CD4-positive, alpha-beta T cell treated with Interleukin-21 for 1 hour (primary cell): ENCODE measurements at places on chromosomes 7 and 10.

DNA sequence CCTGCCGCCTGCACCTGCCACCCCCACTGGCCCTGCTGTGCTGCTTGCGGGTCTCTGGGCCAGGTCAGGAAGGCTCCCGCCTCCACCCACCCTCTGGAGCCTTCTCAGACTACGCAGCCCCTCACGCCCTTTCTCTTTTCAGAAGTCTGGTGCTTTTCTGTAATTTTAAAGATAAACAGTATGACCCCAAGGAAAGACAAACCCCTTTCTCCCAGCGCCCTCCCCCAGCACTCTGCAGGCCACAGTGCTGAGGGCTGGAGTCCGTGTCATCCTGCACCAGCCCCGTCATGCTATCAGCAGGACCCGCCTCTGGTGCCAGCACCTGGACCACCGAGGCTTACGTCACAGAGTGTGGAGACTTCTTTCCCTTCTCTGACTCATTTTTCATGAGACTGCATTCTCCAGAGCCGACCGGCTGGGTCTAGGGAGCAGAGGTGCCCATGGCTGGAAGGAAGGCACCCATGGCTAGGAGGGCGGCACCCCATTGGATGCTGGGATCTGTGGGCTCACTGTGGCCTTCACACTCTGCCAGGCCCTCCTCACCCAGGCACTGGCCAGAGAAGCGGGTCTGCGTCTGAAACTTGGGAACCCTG, 53.4 kb downstream of the CFAP46 start:
- no peak for DNase-seq

DNA sequence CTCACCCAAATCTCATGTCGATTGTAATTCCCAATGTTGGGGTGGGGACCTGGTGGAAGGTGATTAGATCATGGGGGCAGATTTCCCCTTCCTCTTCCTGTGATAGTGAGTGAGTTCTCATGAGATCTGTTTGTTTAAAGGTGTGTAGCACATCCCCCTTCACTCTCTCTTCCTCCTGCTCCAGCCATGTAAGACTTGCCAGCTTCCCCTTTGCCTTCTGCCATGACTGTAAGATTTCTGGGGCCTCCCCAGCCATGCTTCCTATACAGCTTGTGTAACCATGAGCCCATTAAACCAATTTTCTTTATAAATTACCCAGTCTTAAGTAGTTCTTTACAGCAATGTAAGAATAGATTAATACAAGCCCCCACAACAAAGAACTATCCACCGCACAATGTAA, 109.9 kb upstream of the JAZF1 start:
- no peak for DNase-seq

GRCh38 chr7:151349507-151349853, 7.9 kb downstream of the NUB1 start:
- no peak for DNase-seq

- no peak for DNase-seq
Observed at GRCh38 chr10:114166043-114166442, 8.0 kb downstream of the CCDC186 start.

- DNase-seq = no peak
Observed at GRCh38 chr10:44024356-44025116, 360.4 kb downstream of the CXCL12 start.

DNA sequence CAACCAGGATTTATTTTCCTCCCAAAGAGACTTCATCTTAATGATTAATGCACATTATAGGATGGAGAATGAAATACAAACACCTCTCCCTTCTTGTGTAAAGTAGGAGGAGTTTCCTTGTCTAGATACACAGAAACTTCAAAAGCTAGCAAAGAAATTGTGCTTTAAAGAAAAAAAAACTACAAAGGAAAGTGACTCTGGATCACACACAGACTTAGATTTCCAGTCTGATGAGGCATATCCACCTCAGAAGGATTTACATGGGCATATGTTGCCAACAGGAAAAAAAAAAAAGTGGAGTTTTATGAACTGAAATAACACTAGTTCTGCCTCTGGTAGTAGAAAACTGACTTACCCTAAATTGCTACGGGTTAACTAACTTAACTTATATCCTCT, 449.6 kb downstream of the KCNMA1 start:
- DNase-seq = no peak

- no peak for DNase-seq
Observed at GRCh38 chr7:391411-391951, 101.5 kb downstream of the FOXL3 start.

GRCh38 chr10:121154846-121155245, 303.7 kb downstream of the WDR11 start:
- DNase-seq = no peak

GRCh38 chr10:86047588-86047987, 319.0 kb downstream of the GRID1 start:
- DNase-seq = no peak

GRCh38 chr7:907158-907980, 31.0 kb downstream of the GET4 start:
- DNase-seq = peak; percentile 38

DNA sequence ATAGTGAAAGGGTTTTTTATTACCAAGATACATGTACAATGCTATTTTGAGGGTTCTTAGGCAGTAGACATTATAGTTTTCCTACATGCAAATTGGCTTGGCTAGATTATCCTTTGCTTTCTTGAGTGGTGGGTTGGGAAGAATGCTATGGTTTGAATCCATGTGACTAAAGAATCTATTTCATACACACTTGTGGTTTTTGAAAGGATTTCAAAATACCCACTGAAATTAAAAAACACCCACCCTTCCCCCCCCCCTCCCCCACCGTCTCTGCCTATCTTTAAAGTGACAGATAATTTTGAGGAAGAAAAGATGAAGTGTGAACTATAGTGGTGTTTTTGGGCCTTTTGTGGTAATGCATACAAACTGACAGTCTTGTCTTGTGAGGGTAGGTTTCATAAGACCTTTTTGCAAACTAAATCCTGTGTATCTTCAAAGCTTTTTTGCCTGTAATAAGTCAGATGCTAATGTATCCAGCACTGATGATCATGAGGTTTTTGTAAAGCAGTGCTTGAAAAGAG, 90.9 kb downstream of the TPST1 start:
- no peak for DNase-seq

DNA sequence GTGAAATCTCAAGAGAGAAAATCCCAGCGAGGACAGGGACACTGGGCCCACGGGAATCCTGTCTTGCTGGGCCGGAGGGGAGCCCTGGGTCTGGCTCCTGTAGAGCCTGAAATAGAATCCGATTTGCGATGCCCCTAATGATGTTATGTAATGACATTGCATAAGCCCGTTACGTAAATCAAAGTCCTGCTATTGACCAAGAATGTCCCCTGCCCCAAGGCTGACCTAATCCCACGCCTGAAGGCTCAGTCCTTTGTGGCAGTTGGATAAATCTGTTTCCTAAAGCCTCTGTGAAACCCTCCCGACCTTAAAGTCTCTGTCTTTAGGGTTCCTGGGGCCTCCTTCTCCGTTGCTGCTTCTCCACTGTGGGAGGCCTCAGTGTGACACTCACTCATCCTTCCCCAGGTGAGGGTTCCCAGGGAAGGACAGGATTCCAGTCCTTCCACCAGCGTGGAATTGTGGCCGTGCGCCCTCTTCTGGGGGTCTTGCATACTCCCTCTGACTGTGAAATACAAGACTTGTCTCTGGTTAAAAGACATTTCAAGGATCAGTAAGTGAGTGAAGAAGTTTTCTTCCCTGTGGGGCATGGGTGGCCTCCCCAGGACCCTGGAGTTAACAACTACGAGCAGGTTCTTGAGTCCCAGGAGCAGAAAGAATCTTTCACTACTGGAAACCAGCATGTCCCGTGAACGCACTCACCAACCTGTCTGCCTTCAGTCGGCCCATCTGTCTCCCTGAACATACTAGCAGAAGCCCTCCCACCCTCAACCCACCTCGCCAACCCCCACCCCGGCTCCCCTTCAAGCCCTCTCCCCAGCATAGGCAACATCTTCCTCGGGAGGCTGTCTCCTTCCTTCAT, 19.8 kb downstream of the ZNF467 start:
- no peak for DNase-seq

GRCh38 chr10:80589726-80590373, 52.1 kb downstream of the SH2D4B start:
- DNase-seq = no peak

DNA sequence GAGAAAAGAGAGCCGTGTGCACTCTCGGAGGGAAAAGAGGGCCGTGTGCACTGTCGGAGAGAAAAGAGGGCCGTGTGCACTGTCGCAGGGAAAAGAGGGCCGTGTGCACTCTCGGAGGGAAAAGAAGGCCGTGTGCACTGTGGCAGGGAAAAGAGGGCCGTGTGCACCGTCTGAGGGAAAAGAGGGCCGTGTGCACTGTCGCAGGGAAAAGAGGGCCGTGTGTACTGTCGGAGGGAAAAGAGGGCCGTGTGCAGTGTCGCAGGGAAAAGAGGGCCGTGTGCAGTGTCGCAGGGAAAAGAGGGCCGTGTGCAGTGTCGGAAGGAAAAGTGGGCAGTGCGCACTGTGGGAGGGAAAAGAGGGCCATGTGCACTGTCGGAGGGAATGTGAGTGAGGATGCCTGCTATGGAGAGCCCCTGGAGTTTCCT, 188.7 kb downstream of the DNAJB6 start:
- DNase-seq = no peak

DNA sequence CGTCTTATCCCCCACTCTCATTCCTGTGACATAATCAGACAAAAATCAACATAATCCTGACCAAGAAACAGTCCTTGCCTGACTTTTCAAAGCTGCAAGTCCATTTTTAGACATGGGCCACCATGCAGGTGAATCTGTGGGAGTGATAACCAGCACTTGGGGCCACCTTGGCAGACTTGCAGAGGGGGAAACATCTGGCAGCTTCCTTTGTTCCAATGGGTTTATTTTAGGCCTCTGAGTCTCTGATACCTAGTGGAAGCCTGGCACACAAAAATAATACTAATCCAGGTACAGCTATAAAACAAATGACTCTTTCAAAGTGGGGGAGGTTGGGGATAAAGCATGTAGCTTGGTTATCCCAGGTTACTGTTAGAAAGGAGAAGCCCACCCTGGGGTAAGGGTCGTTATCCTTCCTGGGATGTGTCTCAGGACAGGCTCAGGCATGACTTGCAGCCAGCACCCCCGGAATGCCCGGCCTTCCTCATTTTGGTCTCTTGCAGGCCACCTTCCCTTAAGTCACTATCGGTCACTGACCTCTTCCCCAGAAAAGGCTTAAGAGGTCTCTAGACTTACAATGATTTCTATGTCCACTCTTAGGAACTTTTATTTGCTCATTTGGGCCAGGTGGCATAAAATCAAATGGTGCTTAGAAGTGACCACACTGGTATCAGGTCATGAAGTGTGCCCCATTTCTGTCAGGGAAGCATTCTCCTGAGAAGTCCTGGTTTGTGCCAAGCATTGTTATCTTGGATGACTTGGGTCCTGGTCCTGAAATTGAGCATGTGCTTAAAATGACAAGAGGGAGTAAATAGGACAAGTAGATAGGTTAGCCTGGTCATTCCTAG, 37.6 kb downstream of the EEPD1 start:
- DNase-seq = no peak

GRCh38 chr10:116769791-116770190, 27.4 kb upstream of the HSPA12A start:
- DNase-seq = no peak
